ENCODE measurements at places on chromosomes 1 and 21.

- DNase-seq, result no peak
These were observed 84.5 kb downstream of the CC2D1B start for GRCh38 chr1:52281518-52281917.

GRCh38 chr1:229432905-229433304, 989 bp downstream of the ACTA1 start:
- DNase-seq, result no peak

- no peak for DNase-seq
These were observed 55.1 kb downstream of the COL18A1 start for GRCh38 chr21:45460011-45460565.

- DNase-seq, result no peak
These were observed 11.5 kb downstream of the SLC2A7 start for GRCh38 chr1:9014475-9015375.

DNA sequence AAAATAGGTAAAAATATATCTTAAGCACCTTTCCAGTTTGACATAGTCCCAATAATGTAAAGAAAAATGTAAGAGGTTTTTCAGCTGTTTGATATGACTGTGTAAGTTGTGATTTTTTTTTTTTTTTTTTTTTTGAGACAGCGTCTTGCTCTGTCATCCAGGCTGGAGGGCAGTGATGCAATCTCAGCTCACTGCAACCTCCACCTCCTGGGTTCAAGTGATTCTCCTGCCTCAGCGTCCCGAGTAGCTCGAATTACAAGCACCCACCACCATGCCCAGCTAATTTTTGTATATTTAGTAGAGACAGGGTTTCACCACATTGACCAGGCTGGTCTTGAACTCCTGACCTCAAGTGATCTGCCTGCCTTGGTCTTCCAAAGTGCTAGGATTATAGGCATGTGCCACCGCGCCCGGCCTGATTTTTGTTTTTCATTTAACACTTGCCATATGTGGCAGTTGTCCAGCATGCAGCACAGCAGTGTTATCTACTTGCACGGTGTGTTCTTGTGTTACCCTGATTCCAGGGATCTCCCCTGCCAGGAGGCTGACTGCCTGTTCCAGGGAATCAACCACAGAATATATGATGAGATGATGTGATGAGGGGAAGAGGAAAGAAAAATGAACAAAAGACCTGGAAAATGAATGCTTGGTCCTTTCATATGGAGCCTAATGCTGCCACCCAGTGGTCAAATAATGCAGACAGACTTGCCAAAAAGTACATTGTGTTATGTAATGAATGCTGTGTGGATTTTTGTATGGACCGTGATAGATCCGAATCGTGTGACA, 79.0 kb downstream of the RAVER2 start:
- peak; percentile 25 for DNase-seq

- DNase-seq, result no peak
These were observed 39.1 kb upstream of the EFCAB14 start for GRCh38 chr1:46757956-46758528.

- DNase-seq, result no peak
These were observed 108.9 kb downstream of the CAPN8 start for GRCh38 chr1:223556414-223557129.

- DNase-seq, result no peak
These were observed 44.3 kb upstream of the MAP1LC3C start for GRCh38 chr1:242043165-242043564.

DNA sequence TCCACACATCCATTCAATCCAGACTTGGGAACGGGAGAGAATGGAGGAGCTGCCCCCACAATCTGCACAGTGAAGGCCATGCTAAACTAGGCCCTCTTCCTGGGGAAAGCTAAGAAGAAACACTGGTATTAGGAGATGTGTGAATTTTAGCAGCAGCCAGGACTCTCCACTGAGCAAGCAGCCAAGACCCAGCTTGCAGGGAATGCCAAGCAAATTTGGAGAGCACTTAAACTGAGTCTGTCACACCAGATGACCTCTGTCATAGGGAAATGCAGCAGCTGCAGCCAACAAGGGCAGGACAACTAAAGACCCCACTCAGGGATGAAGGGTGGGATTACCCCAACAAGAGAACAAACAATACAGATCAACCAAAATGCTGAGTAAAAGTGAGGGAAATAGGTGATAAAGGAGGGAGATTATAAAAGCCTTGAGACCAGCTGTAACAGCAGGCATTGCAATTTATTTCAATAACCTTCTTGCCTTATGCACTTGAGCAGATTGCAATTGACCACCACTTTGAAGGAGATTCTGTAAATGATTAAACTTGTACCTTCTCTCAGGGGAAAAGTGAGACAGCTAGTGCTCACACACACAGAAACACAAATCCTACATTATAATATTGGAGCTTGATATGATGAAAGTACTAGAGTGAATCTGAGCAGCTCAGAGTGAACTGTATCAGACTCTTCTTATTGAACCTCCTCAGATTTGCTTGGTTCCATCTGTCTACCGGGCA, 2.5 kb upstream of the CLCA1 start:
- no peak for DNase-seq

DNA sequence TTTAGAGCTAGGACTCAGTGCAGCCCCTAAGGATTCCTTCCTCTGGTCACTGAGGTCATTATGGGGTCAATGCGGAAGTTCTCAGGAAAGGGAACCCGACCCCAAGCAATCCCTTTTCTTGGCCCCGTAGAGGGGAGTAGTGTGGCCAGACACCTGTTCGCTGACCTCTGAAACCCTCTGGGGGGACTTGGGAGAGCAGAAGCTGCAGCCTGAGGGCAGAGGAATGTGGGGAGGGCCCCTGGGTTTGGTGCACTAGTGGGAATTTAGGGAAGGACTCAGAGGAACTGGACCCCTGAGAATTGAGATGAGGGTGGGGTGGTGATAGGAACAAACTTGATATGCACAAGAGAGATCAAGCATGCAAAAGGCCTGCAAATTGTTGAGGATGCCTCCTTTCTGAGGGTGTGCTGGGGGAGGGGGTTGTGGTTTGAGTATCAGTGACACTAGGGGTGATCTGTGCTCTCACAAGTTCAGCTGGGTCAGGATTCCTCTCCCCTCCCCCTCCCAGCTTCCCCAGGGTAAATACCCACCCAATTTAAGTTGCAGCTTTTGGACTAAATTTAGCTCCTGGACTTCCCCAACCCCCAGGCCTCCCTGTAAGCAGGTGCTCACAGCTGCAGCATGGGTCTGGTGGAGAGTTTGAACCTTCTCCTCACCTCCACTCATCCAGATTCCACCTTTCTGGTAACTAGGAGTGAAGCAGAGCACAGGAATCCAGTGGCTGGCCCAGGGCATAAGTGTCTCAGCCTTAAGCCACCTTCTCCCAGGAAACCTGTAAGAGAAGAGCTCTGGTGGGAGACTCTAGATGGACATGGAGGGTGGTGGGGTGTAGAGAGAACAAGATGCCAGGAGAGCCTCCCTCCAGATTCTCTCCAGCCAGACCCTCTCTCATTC, 13.5 kb downstream of the ADAMTSL4 start:
- DNase-seq, result no peak

- DNase-seq, result no peak
These were observed 19.9 kb upstream of the NRIP1 start for GRCh38 chr21:15084668-15085067.

DNA sequence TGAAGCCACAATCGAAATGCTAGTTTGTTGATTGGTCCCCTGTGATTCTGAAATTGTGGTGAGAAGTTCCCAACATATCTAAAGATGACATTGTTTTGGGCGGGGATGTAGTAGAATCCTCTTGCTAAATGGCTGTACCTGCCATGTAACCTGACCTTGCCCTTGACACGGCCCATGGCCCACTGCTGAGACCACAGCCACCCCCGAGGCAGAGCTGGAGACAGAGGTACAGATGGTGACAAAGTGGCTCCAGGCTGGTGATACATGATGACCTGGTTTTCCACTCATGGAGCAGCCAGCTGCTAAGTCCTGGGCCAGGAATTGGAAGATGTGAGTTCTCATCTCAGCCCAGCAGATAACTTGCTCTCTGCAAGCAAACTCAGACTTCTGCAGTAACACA, 226.5 kb downstream of the FOXD2 start:
- DNase-seq, result no peak

- DNase-seq, result no peak
These were observed 93.3 kb downstream of the PDE9A start for GRCh38 chr21:42746593-42747275.

DNA sequence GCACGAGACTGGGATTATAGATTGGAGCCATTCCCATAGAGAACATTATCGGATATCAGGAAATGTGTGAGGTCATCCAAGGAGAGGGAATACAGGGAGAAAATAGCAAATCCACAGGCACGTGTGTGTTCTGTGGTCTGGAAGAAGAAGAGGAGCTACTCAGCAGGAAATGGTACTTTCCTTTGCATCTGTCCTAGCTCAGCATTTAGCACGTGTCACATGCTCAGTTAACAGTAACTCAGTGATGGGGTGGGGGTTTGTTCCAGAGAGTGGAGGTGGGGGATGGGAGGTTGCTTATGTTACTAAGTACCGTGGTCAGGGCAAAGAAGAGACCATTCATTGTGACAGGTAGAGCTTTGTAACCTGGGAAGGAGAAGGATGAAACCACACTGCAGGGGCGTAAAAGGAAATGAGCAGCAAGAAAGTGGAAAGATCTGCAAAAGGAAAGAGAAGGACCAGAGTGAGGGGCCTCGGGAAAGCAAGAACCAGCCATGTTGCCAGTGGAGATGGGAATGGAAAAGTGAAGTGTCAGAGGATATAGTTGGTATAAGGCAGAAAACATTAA, 100.4 kb downstream of the ATP5PO start:
- no peak for DNase-seq

- no peak for DNase-seq
These were observed 4.1 kb downstream of the CD84 start for GRCh38 chr1:160575112-160575664.
